Fibroblast of villous mesenchyme (primary cell): ENCODE measurements at places on chromosomes 6 and 20.

DNA sequence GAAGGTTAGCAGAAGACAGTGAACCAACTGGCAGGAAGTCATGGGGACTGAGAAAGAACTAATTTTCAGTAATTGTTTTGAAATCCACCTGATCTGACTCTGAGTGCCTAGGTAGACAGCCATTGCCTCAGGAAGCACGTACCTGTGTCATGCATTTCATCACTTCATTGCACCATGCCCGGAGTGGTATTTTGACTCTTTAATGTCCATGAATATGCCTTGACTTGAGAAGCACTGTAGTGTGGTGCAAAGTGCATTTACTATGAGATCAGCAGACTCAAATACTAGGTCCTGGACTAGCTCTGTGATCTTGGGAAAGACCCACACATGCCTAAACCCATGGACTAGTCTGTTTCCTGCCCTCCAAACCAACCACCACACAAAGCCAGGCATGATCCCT lies 370.9 kb upstream of the MARCKS start:
- no peak for DNase-seq

DNA sequence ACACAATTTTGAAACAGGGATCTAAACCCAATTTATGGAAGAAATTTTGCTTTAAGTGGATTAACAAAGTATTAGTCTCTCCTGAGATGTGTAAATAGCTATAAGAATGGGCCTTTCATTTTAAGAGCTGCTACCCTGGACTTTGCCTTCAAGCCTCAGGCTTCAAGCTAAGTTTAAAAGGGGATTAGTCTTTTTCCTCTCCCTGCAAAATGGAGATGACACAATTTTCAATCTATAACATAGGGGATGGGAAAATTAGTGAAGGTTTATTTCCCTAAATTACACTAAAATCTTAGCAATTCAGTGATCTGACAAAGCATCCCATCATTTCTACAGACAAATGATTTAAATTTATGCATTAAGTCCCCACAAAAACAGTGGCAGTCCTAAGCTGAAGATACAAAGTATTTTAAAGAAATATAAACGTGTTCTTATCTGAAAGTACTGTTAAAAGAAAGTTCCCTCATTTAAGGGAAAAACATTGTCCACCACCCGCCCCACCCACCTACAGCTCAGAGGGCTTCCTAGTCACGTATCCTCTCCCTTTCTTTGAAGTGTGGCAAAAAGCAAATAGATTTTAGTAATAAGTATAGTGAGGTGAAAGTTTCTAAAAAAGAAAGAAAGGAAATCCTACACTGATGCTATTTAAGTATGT lies 14.5 kb downstream of the ARHGAP18 start:
- DNase-seq = no peak

DNA sequence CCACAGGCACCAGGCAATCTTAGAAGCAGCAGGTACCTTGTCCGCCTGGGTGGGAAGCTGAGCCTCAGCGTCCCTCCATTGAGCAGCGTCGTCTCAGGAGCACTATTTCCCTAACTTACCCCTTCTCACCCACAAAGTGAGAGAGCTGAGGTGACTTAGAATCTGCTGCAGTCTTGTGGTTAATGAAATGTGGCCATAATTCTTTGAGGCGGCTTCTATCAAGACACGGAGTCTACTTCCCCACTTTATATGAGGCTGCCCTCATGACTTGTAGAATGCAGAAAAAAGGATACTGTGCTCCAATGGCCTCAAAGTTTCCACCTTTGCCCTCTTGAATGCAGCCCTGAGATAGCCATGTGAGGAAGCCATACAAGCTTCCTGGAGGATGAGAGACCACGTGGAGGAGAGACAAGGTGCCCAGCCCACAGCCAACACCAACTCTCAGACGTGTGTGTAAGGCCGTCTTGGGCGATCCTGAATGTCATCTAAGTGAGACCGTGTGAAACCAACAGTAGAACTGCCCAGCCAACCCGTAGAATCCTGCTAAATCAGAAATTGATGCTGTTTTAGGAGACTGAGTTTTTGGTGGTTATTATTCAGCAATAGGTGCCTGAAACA lies 9.1 kb upstream of the TAGAP start:
- DNase-seq = no peak

- no peak for DNase-seq
Measured at GRCh38 chr6:33620856-33621710, at the start of gene ITPR3. ITPR3 (plus strand) TSS chr6:33621322; CDS start chr6:33621603, 281 bp downstream.

- no peak for DNase-seq
Measured at GRCh38 chr20:25025091-25025861, 32.7 kb downstream of the ACSS1 start.

GRCh38 chr20:62896526-62896925 lies 29.8 kb downstream of the DIDO1 start:
- DNase-seq = no peak

DNA sequence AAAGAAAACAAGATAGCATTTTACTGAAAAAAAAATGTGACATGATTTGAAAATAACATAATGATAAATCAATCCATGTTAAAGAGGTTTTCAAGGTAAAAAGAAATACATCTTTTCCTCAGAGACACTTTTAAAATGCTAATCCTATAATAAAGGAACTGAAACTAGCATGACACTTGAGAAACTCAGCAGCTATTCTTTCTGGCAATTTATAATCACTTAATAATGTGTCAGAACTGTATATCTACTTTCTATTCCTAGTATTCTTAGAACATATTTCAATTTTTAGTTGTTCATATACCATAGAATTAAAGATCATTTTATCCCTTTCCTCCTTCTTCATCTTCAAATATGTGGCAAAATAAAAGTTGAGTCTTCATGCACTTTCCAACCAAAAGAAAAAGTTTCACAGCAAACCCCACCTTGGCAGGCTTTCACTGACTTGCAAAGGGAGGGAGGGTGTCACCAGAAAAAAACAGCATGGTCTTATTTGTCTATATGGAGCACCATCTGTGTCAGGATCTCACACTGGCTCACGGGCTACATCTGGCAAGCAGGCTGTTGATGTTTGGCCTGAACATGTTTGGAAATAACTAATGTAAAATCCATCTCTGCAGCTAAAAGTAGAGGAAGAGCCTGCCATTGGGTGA lies 48.5 kb downstream of the FHL5 start:
- no peak for DNase-seq

DNA sequence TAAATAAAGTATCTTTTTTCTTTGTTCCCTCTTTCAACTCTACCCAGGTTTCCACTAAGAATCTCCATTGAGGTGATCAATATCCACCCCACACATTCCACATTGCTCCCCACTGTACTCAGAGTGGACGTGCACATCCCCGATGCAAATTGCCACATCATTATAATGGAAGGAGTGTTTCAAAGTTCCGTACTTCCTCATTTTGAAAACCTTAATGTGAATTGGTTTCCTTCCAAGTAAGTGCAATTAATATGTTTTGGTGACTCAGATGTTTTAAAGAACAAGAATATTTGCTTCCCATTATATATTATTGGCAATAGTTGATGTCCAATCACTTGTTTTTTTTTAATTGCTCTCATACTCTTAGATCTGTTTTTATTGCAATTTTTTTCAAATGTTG lies 463.6 kb downstream of the HACE1 start:
- DNase-seq = no peak

- DNase-seq = no peak
Measured at GRCh38 chr6:95690328-95690727, 113.0 kb downstream of the MANEA start.

DNA sequence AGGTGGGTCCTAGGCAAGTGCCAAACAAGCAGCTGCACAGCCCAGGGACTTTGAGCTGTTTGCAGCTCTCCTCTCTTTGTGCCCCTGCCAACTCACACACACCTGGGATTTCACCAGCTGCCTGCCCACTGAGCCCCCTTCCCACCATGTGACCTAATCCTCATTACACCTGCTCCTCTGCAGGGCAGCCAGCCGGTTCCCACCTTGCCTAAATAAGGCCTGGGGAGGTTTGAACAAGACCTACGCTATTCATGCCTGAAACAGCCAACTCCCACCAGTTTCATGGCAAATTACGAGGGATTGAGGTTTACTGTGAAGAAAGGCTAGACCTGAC lies 92.6 kb upstream of the SOX4 start:
- DNase-seq = no peak

- DNase-seq = peak; percentile 31
Measured at GRCh38 chr6:28215425-28215824, 9.7 kb upstream of the ZSCAN9 start.
